GM12865 (cell line): ENCODE measurements at places on chromosomes 7 and 10.

GRCh38 chr7:143406002-143406357 lies 2.7 kb downstream of the EPHA1 start:
- no peak for DNase-seq

DNA sequence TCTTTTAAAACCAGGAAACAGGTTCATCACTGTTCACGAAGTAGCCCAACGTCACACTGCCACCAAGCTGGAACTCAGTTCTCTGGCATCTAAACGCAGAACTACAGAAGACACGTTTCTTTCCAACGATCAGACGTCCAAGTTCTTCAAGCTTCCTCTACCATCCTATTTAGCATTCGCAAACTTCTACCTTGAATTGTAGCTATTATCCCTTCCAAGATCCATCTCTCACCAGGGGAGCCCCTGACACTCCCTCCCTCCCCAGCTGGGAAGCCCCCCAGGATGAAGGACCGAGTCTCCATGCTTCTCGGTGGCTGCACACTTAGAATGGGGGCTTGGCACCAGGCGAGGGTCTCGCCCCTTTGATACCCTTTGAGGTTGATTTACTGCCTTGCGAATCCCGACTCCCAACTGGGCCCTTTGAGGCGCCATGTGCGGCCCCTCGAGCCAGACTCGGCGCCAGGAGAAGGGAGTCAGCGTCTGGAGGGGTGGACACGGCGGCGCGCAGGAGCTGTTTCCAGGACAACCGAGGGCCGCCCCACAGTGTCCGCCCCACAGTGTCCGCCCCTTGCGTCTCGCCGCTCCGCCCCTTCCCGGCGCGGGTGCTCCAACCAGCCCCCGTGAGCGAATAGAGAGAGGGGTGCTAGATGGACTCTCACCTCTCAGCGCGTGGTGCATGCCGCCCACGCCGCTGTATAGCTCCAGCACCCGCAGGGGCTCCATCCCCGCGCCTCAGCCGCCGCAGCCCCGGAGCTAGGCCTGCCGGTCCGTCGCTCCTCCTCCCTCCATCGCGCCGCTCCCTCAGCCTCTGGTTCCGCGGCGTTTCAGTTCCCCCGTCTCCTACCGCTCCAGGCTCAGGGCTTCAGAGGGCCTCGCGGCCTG lies at the start of gene TRDMT1:
TRDMT1 (minus strand) TSS at position 761 of the 882 bp plus-strand sequence; CDS start at position 723, 38 bp downstream.
- DNase-seq = peak; percentile 82

DNA sequence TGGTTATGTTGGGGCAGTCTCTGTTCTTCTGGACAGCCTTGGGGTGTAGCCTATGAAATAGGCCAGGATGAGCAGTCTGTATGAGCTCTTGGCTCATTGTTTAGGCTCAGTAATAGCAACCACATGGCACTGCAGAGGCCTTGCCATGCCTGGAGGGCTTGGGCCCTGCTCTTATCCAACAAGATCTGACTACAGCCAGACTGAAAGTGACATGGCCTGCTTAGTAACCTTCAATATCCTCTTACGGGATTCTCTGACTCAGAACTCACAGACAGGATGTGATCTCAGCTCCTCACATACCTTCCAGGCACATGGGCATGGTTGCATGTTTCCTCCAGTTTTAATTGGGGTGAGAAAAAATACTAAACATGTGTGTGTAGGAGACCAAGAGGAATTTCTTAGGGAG lies 289.3 kb downstream of the PTEN start:
- DNase-seq = peak; percentile 90

- peak; percentile 90 for DNase-seq
These were observed 10.0 kb upstream of the PCGF5 start for GRCh38 chr10:91210435-91210834.

GRCh38 chr10:108465871-108466641 lies 1301.5 kb upstream of the SORCS1 start:
- DNase-seq = no peak

GRCh38 chr7:2508327-2509215 lies 11.0 kb upstream of the LFNG start:
- DNase-seq = peak; percentile 55

DNA sequence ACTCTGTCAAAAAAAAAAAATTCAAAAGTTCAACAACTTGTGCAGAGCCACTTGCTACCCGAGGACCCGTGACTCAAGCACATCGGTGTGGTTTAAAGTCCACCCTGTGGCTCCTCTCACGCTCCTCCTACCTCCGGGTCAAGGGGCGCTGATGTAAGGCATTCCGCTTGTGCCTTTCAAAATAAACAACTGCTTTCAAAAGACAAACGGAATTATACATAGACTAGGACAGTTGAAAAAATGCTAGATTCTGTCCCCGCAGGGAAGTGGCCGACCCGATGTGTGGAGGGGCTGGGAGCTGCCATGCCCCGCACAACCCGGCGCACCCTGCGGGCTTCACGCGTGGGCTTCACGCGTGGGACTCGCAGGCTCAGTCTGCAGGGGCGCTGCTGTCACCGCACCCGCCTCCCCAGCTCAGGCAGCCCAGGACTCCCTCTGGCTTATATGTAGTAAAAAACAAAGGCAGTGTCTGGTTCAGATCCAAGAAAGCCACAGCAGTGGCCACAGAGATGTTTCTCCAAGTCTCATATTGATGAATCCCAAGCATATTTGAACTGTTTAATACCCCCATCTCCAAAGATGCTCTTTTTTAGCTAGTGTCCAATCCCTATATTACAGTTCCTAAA lies 239.7 kb upstream of the INHBA start:
- no peak for DNase-seq

GRCh38 chr10:103661198-103661950 lies 167.9 kb downstream of the NEURL1 start:
- DNase-seq = no peak

GRCh38 chr7:150990416-150991186 lies at the start of gene NOS3:
Gene NOS3, plus strand, starts transcription at chr7:150991017. Its CDS starts 2,787 bp downstream, at chr7:150993804.
- DNase-seq = no peak

DNA sequence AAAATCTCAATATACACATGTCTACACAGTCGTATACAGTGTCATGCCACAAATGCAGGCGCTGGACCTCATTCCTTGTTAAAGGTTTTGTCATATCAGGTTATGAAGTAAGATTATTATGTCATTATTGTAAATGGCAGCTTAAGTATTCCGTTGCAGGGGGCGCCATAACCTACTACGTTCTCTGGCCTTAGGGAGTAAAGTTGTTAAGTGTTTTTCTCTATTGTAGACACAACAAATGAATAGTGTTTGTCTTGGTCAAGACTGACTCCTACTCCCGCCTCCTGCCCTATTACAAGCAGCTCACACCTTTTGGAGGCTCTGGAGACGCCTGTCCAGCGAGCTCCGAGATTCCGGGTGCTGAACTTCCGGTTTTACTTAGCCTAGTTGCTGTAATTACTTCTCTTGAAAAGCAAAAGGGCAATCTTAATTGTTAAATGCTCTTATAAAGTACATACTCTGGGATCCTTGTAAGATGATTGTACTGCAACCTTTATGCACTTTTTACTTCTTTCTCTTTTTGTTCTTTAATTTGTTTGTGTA lies 994 bp downstream of the GATAD1 start:
- peak; percentile 72 for DNase-seq

DNA sequence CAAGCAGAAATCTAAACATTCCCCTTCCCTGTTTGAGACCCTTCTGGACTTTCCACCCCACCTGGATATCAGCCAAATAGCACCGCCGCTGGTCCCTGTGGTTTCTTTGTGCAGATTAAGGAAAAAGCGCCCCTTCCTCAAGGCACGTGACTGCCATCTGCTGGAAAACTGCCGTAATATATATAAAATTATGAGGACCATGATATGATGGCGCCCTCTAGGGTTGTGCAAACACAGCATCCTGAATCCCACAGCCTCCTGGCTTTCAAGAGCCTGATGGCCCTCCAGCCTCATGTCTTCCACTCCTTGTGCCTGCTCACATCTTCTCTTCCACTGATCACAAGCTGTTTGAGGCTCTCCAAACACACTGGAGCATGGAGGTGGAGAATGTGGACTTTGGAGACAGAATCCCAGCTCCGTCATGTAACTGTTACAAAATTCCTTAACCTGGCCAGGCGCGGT lies 121.3 kb downstream of the MYL10 start:
- DNase-seq = peak; percentile 61

- DNase-seq = no peak
These were observed 172.3 kb downstream of the PTPRN2 start for GRCh38 chr7:158415316-158415715.

- DNase-seq = no peak
These were observed 66.9 kb downstream of the CFAP46 start for GRCh38 chr10:132875435-132875834.

DNA sequence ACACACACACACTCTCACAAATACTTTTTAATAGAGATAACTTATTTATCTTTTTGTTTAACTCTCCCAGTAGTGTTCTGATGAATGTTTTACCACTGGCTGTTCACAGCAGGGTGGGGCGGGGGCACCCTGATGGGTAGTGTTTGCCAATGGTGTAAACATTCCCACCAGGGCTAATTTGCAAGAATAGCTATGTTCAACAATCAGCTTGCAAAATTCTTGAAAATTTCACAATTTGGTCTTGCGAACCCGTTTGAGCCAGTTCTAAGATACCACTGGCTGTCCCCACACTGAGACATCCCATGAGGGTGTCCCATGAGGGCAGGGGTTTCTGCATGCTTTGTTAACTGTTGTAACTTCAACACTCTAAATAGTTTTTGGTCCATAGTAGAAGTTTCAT lies 348.5 kb downstream of the CXCL12 start:
- no peak for DNase-seq

DNA sequence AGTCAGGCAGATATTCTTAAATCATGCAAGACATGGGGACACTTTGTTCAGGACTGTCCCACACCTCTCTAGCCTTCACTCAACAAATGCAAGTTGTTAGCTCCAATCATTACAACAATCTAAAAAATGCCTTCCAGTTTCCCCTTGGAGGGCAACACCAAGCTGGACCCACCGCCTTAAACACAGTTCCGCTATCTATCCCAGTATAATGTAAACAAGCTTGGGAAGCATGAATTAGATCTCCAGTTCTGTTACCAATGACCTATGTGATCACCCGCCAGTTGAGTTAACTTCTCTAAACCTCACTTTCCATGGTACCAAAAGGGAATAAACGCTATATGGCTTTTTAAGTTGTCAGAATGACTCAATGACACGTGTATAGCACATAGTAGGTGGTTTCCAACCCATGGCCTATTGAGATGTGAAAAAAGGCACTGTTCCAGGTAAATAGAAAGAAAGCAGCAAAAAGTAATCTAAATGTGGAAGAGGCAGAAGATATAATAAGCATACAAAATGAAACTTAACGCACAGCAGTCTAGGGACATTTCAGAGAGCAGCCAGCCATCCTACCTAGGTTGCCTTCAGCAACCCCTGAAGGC lies 2.4 kb upstream of the REEP3 start:
- DNase-seq = peak; percentile 26

- no peak for DNase-seq
These were observed 69.4 kb downstream of the TBXAS1 start for GRCh38 chr7:139898483-139898882.

DNA sequence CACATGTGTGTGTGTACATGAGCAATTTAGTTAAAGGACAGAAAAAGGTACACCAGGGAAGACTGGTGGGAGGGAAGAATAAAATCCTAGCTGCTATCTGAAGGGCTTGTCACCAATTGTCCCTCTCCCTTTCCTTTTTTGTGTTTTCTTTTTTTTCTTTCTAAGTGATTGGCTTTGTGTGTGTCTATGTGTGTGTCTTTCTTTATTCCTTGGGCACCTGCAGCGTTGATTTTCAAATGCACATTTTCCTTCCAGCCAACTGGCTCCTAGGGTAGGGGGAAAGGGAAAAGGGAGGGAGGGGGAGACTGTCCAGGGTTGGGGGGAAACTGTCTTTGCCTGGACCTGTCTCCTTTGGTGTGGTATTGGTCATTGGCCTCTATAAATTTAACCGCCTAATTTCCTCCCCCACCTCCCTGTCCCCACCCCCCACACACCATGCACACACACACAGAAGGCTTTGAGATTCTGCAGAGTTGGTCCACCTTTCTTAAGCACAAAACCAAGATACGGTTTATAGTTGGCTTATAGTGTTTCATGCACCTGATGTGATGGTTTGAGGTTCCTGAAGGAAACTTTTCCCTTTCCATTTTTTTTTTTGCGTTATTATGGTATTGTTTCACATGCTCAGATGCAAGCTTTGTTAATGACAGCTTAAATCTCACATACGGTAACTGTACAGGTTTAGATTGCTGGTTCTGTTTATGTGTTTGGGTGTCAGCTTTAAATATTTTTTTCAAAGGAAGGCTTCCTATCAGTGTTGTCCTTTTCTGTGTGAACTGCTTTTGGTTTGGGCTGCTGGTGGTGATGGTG lies 2.6 kb downstream of the AUTS2 start:
- no peak for DNase-seq

DNA sequence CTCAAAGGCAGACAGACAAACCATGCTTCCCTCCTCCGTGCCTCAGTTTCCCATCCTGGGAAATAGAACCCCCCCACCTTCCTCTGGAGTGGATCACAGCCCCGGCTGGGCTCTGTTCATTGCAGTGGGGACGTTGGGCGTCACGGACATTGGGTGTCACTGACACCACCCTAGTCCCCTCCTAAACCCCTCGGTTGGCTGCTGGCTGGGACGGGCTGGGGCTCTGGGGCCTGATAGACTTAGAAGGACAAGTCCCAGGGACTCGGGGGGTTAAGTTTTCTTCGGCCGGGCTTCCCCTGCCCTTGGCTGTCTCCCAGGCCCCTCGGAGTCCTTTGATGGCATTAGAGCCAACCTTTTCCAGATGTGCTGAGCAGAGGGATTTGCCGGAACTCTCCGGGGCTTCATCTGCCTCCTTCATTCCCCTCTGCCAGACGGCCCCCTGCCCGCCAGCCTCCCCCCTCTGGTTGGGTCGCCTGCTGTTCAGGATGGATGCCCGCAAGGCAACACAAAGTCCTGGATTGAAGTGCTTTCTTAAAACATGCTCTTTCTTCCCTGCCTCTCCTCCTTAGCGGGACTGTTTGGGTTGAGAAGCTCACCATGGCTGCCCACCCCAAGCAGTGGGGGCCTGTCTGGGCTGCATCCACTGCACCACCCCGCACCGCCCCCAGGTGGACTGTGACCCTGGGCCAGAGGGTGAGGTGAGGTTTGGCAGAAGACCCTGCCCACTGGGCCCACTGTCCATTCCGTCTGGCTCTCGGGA lies 73.0 kb downstream of the COL26A1 start:
- no peak for DNase-seq

DNA sequence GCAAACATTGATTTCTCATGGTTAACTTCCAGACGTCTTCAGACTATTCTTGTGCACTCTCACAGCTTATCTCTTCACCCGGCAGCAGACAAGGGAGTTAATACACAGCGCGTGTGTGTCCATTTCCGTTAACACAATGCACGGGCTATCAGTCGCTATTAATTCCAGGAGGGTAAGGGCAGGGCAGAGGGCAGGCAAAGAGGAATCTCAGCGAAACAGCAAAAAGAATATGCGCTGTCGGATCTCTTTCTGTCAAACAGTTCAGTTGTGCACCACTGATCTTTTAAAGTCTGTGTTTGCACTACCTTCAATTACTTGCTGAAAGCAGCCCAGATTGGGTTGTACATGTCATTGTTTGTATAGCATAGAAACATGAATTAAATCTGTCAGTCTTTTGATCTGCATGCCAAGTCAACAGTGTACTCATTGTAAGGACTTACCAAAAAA lies 41.1 kb upstream of the CABCOCO1 start:
- DNase-seq = no peak

- no peak for DNase-seq
These were observed 8.0 kb downstream of the RBM33 start for GRCh38 chr7:155652156-155653114.
